NK-92 treated with Interleukin-12 subunit alpha and Interleukin-12 subunit beta, amount 100 ng/mL, for 24 hours (cell line): ENCODE measurements at places on chromosomes 12 and 14.

DNA sequence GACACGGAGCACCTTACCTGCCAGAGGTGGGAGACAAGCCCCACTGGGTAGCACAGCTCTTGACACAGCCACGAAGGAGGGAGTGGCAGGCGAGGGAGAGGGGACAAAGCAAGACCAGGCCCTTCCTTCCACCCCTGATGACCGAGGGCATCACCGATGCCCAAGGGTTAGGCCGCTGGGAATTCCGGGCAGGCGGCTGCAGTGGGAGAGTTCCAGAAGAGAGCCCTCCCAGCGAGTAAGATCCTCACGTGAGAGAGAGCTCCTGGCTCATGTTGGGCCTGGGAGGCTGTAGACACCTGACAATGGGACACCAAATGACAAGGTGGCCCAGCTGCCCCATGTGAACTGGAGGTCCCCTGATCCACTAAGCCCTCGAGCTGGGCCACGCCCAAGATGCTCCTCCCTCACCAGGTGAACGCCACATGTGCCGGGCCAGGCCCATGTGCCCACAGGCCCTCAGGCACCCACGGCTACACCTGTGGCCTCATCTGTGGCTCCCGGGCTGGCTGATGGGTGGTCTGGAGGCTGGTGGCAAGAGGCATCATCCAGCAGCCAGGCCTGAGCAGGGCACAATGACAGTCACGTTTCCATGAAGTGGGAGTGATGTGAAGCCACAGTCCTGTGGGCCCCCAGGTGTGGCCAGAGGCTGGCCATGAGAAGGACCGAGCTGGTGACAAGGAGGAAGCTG lies 32.1 kb upstream of the C14orf180 start:
- no peak for DNase-seq

DNA sequence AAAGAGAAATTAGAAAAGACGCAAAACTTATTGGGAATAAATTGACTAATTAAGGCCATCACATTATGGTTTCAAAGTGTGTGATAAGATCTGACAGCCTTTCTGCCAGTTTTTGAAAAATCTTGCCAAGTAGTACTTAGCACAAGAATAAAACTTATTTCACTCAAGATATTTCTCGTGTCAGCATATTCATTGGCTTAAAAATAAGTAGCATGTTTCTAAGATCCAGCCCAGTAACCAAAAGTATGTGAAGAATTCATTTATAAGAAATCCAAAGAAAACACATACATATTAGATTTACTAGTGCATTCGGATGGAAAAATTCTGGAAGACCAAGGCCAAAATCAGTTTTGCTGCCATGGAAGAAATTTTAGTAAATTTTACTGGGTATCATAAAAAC lies 1135.0 kb downstream of the GALC start:
- no peak for DNase-seq

DNA sequence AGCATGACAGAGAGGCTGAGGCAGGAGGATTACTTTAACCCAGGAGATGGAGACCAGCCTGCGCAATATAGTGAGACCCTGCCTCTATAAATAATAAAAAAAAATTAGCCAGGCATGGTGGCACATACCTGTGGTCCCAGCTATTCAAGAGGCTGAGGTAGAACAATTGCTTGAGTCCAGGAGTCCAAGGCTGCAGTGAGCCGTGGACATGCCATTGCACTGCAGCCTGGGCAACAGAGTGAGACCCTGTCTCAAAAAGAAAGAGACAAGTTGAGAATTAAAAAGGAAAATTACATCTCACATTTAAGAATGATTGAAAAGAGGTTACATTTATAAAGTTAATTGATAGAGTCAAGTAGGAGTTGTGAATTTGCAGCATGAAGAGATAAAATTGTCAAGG lies 91.4 kb upstream of the TMPO start:
- DNase-seq = no peak

DNA sequence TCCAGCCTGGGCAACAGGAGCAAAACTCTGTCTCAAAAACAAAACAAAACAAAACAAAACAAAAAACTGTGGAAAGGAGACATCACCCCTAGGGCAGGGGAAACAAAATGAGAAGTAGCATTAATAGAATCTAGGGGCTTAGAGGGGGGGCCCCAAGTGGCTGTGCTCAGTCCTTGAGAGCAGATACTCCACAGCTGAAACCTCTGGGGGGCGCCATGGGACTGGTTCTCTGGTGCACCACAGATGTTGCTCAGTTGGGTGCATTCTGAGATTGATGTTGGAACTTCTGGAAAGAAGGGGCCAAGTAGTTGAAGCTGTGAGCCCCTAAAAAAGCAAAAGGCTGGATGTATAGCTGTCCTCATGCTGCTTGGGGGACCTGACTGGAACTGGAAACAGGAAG lies 11.8 kb upstream of the SYNE2 start:
- peak; percentile 48 for DNase-seq

DNA sequence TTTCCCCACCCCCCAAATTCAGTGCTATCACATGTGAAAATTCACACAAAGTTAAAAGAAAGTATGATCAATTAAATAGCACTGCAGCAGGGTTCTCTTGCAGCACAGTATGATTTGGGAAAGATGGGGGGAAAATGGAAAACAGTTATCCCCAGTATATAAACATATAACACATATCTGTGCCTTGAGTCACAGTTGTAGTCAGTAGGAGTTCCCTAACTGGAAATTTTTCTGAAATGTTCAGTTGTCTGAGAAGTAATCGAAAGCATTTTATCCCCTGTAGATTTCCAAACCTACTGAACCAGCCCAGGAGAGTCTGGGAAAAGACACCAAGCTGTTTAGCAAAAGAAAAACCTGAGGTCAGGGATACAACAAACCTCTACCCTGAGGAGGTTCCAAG lies 47.0 kb downstream of the C12orf50 start:
- DNase-seq = no peak

DNA sequence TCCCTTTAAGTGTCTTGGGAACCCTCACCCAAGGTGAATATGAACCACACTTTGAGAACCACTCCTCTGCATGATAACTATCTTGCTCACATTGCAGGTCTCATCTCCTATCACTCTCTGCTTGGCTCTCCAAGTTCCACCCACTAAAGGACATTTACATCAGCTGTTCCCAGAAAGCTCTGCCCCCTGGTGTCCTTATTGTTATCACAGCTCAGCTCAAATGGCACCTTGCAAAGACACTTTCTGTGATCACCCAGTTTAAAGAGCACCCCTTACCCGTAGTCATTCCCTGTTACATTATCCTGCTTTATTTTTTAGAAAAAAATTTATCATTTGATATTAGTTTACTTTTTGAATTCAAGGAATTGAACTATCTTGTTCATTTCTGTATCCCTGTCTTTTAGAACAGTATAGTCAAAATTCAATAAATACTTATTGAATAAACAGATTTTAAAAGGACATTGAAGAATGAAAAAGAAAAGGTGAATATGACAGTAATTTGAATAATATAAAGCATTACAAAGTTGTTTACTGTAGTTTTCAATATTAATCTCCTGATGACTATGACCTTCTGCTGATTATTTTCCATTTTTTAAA lies 20.5 kb upstream of the GUCY2C start:
- no peak for DNase-seq

- no peak for DNase-seq
Observed at GRCh38 chr12:108751821-108752220, 20.5 kb upstream of the CORO1C start.

DNA sequence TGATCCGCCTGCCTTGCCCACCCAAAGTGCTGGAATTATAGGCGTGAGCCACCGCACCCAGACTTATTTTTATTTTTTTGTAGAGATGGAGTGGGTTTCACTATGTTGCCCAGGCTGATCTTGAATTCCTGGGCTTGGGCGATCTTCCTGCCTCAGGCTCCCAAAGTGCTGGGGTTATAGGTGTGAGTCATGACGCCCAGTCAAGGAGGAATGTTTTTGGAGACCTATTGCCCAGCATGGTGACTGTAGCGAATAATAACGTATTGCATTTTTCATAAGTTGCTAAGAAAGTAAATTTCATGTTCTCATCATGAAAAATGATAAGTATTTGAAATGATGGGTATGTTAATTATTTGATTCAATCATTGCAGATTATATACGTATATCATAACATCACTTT lies 46.5 kb downstream of the TEAD4 start:
- DNase-seq = no peak

- DNase-seq = no peak
Observed at GRCh38 chr12:120346681-120347080, 19.1 kb upstream of the PLA2G1B start.

GRCh38 chr14:56333359-56334292 lies 215.4 kb downstream of the PELI2 start:
- no peak for DNase-seq

DNA sequence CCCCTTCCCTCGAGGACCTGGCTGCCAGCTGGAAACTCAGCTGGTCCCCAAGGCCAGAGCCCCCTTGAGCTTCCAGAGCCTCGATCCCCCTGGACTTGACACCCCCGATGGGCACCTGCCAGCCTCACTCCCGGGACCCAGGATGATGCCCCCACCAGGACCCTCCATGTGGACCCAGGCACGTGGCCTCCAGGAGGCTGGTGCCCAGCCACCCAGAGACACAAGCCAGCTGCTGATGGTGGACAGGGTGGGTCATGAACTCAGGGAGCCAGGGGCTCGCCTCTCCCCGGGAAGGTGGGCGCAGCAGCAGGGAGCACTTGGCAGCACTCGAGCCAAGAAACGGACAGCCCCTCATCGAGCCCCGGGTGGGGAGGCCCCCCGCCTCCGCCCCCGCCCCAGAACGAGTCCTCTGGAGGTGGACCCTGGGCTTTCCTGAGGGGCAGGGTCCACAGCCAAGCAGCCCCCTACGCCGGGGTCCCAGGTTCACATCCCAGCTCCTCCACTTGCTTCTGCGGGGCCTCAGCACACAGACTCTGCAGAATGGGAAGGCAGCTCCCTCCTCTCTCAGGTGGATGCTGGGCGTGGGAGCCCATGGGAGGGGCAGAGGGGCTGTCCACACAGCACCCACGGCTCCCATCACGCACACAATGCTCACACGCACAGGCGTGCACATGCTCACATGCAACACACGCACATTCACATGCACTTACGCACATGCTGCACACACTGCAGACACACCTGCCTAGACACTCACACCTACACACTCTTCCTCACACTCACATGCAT lies 12.1 kb downstream of the C14orf180 start:
- no peak for DNase-seq

DNA sequence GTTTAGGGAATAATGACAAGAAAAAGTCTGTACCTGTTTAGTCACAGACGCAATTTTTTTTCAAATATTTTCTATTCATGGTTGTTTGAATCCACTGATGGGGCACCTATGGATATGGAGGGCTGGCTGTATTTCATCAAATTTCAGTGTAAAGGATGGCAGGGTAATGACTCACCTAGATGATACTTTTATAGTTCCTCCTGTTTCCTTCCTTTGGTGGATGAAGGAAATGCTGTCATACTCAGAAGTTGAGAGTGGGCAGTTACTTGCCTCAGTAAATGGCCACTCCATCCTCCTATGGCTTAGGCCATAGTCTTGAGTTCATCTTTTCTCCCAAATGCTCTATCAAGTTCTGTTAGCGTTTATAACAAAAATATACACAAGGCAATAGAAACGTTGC lies 18.9 kb upstream of the C12orf71 start:
- DNase-seq = no peak

DNA sequence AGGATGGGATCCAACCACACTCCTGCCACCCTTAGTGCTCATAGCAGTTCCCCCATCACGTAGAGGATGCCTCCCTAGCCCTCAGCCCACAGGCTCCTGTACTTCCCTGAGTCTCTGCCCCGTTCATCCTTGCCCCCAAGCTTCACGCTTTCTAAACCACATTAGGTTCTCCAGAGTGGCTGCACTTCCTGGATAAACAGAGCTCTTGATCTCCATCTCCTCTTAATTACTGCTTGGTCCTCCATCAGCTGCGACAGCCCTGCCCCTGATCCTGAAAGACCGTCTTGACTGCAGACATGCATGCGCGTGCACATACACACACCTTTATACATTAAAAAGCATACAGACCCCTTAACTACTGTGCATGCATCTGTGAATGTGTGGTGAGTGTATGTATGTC lies 530.0 kb downstream of the BCL11B start:
- no peak for DNase-seq

DNA sequence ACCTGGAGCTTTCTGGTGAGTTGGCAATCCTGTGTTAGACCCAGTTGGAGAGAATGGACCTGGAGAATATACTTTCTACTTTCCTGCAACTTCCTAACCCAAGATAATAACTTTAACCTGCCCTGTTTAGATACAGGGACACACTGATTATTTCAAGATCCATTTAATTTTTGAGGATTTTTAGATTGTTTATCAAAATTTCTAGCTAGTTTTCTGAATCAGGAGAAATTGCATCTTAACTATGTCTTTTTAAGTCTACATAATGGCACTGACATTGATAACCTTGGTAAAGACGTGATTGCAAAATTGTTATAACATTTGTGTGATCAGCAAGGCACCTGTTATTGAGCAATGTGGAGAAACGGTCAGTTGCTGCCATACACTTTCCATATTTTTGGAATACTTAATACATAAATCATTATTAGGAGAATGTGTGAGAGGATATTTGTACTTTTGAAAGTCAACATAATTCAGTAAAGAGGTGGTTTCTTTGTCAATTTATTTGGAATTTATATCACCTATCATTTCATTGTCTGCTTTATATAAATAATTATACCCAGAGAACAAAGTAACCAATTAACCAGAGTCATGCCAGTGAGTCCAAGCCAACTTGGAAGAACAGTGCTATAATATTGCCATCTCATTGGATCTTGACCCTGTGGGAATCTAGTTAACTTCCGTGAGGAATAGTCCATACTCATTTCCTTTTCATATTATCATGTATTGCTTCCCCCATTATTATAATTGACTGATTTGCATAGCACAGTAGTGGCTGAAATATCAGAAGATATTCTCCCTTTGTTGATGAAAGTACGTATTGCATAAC lies 28.4 kb downstream of the NFYB start:
- DNase-seq = no peak

- DNase-seq = no peak
Observed at GRCh38 chr12:124902916-124903315, 11.5 kb downstream of the UBC start.

DNA sequence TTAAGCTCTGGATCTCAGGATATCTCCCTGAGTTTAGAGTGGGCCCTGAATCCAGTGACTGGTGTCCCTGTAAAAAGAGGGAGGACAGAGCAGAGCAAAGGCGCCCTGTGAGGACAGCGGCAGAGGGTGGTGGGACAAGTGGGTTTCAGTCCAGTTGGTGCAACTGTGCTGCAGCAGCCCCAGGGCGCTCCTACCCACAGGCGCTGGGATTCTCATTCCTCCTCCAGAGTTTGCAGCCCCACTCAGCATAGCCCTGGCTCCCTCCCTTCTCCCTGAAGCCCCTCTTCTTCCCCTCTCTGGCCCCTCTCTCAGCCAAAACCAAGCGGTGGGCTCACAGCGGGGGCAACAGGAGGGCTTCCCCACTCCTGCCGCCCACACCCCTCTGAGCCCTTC lies 1.6 kb downstream of the TMEM179 start:
- no peak for DNase-seq
